NCI-H1417 (cell line): ENCODE measurements at places on chromosomes 1 and 21.

GRCh38 chr1:109925159-109925990, 14.7 kb downstream of the CSF1 start:
- no peak for DNase-seq

DNA sequence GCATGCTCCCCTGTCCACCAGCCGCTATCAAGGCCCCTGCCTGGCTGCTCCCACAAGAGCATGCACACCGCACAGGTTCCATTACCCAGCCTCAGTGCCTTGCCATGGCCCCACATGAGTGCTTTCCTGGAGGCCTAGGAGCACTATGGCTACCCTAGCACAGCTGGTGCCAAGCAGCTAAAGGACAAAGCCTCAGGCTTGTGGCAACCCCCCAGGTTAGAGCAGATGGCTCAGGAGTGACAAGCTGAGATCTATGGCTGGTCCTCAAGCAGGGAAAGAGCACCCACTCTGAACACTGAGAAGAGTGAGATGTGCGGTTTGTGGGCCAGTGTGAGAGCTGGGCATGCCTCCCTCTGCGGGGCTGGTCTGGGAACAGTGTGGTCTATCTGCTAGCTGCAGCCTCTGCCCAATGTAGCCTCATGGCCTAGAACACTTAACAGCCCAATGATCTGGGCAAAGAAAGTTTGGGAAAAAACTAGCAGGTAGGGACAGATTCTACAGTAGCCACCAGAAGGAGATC, 129.8 kb downstream of the VAV3 start:
- DNase-seq, result no peak

DNA sequence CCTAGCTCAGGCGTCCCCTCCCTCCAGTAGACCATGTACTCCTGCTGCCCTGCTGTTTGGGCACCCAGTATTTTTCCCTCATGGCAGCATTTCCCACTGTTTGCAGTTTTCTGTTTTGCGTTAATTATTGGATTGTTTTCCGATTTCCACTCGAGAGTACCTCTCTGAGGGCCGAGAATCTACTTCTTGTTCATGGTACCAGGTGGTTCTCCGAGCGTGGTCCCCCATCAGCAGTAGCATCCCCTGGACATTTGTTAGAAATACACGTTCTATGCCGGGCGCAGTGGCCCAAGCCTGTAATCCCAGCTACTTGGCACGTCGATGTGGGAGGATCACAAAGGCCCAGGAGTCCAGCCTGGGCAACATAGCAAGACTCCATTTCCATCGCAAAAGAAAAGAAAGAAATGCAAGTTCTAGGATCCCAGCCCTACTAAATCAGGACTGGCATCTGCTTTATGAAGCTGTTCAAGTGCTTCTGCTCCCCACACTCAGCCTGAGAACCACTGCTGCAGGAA, 690 bp downstream of the RRP1 start:
- DNase-seq, result peak; percentile 52

DNA sequence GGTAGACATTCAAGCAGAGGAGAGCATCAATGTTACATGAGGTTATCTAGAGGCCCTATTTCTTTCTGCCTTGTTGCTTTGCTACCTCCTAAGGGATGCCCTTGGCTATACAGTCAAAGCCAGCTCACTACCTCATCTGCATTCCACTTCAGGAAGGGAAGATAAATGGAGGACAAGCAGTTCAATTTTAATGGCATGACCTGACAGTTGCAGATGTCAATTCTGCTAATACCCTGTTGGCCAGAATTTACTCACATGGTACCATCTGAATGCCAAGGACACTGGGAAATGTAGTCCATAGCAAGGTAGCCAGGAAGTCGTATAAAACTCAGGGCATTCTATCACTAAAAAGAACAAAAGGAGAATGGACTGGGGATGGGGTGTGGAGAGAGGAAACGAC, 31.5 kb downstream of the PALMD start:
- no peak for DNase-seq

DNA sequence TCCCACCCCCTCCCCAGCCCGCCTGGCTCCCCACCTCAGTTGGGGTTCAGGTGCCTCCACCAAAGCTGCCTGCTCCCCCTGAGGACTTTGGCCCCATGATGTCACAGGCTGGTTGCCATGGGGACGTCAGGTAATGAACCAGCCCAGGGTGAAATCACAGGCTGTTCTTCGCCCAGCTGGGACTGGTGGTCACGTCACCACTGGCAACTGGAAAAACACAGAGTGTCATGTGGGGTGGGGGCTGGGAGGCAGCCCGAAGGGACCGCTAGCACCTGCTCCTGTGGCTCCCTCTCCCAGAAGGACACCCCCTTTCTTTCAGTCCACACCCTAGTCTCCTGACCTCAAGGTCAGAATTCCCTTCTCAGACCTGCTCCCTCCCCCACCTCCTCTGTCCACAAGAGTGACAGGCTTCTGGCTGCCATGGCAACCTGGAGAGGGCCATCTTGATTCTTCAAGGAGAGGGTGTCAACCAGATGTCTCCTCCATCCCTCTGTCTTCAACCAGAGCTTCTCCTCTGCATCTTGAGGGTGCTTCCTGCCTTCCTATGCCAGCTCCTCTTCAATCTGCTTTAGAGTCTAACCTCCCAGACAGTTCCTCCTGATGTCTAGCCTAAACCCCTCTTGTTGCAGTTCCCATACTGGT, 6.2 kb downstream of the FAM131C start:
- DNase-seq, result peak; percentile 84

DNA sequence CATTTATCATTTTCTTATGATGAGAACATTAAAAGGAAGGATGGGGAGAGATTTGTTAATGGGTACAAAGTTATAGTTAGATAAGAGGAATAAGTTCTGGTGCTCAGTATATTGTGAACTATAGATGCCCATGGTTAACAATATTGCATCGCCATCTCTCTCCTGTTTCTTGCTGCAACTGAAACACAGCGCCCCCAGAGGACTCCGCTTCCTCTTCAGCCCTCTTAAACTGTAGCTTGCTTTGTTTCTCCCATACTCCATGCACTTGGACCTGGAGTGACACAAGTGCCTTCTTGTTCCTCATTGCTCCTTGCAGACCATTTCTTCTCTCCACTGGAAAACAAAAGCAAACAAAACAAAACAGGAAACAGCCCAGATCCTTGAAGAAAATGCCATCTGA, 70.1 kb upstream of the NTPCR start:
- DNase-seq, result no peak

DNA sequence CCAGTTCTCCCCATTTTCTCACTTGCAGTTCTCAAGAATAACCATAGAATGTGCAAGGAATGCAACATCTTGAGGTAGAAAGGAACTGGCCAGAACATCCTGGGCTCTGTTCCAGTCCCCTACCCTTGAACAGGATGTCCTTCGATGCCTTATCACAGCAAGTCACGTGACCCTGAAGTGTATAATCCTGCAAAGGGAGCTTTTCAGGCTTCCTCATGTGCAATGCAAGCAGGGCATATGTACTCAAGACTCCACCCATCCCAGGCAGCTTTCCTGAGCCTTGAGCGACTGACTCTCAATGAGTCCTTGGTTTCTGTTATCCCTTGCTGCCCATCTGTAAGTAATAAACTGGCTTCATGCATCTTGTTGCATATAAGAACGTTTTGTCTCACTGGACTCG, 311.0 kb downstream of the MRPL39 start:
- DNase-seq, result no peak

GRCh38 chr1:153961421-153961820, 1.9 kb downstream of the SLC39A1 start:
- no peak for DNase-seq
